ENCODE measurements at places on chromosomes 7 and 10.

DNA sequence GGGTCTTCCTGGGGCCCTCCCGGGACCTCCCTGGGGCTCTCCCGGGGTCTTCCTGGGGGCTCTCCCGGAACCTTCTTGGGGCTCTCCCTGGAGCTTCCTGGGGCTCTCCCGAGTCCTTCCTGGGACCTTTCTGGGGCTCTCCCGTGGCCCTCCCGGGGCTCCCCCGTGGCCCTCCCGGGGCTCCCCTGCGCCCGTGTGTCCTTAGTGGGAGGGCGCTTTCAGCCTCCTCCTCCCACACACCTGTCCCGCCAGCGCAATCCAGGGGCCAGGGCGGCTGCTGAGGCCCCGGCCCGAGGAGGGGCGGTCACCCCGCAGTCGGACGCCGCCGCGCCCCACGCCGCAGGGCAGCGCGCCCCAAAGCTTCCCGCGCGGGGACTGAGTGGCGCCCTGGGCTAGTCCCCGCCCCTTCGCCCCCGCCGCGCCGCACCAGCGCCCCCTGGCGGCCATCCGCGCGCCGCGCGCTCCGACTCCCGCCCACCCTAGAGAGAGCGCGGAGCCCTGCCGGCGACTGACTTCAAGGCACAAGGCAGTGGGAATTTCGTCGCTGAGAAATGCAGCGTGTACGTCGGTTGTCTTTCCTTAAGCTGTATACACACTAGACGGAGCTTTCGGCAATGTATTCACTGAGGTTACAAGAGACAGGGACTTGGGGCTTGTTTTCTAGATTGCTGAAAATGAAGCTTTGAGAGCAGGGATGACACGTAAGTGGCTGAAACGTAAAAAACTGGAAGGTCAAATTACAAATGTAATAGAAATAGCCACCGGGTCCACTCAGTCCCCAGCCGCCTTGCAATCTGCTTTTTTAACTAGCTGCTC is 47.1 kb downstream of the INSIG1 start:
- H3K4me3 ChIP-seq = peak overlapping the region; percentile 68
- H3K27ac ChIP-seq = no peak overlapping the region
- peak; percentile 83 for DNase-seq
- H3K36me3 ChIP-seq = no peaks in the 10 kb centered on the region
- H3K27me3 ChIP-seq = peaks cover 12% of the 10 kb centered on the region
- H3K4me1 ChIP-seq = peaks cover 7% of the 10 kb centered on the region

DNA sequence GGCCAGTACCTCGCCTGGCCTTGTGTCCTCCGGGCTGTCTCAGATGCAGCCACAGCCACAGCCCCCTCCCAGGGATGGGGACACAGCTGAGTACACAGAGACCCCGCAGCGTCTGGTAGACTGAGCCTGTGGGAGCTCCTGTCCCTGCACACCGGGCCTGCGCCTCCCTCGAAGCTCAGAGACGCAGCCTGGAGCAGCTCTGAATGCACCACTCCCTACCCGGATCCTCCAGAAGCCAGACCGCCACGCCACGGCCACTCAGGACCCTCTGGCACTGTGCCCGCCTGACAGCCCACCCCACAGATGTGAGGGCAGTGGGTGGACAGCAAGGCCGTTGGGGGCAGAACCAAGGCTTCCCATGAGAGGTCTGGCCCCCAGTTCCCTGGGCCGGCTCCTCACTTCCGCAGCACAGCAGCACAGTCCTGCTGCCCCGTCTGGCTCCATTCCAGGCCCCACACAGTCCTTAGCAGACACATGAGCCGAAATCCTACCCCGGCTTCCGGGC is 40.8 kb downstream of the PAPOLB start:
- H3K27ac ChIP-seq = no peak overlapping the region
- no peaks in the 10 kb centered on the region for H3K36me3 ChIP-seq
- peaks cover 1% of the 10 kb centered on the region for H3K27me3 ChIP-seq
- no peak for DNase-seq

DNA sequence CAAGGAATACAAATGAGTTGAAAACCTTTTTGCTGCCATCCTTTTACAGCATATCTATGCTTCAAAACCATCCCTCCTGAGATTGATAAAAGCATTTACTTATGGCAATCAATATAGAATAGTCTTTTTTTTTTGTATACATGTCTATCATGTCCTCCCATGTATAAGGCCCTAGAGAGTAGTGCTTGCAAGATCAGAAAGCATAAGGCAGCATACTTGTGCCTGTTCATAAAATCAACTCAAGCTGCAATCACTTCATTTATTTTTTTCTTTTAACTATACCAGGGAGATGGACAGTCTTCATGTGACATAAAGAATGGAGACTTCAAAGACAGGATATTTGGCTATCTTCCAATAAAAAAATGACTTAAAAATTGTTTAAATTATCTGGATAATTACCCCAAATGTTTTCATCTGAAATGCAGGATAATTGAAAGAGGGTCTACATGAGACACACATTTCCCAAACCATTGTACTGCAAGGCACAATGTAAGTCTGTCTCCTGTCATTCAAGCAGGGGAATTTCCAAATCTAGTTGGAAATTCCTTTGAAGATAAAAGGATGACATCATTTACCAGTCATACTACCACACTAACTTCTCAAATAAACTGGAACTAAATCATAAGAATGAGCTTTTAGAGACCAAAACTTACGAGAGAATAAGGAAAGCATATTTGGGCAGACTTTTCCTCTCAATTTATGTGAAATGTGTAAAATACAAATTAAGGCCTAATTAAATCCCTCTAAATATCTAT is 22.5 kb downstream of the LRRN3 start:
- H3K4me1 ChIP-seq = peaks cover 44% of the 10 kb centered on the region
- peak overlapping the region; percentile 81 for H3K27ac ChIP-seq
- H3K36me3 ChIP-seq = peaks cover 78% of the 10 kb centered on the region
- no peak overlapping the region for H3K4me3 ChIP-seq
- H3K27me3 ChIP-seq = no peaks in the 10 kb centered on the region

DNA sequence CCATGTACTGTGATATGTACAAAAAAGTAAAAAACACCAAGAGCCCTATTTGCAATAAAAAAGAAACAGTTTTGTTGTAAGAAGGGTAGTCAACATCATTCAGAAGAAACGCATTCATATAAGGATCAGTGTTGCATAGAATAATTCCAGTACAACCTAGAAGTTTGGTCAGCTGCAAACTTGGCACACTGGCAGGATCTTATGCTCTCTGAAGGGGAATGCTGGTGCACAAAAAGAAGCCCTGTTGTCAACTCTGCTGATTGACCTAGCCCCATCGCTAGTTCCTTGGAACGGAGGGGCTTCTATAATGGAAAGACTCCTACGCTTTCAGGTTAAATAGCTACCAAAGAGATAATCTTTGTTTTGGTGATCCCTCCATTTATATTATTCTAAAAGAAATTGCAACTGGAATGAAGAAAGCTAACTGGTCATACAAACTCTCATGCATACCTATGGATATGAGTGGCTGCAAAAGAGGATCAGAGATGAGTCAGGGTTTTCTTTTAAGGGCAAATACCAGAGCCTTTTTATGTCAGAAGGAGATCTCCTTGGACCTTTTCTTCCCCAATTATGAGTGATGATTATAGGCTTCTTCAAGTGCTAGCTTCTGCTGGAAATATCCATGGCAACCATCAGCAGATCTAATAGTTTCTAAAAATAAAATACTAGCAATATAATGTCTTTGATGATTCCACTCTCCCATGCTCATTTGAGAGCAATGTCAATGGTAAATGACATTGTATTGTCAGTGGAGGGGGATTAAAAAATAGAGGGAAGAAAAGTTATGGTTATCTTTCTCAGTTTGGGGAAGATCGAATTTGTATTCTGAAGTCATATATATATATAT is 312.4 kb upstream of the CACNA2D1 start:
- DNase-seq = no peak
- no peaks in the 10 kb centered on the region for H3K4me1 ChIP-seq
- peaks cover 2% of the 10 kb centered on the region for H3K27me3 ChIP-seq
- H3K4me3 ChIP-seq = no peak overlapping the region
- no peak overlapping the region for H3K27ac ChIP-seq
- H3K36me3 ChIP-seq = no peaks in the 10 kb centered on the region

DNA sequence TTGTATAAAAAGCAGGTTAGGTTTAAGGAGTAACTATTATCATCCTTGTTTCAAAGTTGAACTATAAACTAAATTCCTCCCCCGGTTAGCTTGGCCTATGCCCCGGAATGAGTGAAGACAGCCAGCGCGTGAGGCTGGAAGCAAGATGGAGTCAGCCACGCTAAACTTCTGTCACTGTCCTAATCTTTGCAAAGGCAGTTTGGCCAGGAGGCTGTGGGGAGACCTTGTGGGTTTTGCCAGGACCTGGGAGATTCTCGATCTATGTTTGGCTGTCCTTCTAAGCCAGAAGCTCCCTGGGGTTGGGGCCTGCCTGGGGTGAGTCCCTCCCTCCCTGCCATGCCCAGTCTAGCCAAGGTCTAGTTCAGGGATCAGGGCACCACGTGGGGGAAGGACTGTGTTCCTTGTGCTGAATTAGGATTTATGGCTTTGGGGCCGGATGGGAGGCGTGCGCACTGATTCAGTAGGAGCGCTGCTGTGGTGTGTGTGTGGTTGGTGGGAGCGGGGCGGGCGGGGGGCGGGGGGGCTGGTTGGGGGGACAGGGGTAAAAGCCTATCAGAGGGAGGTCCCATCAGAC is 871 bp upstream of the GTF2IRD1 start:
- H3K4me1 ChIP-seq = peaks cover 15% of the 10 kb centered on the region
- H3K27ac ChIP-seq = peak overlapping the region; percentile 89
- H3K4me3 ChIP-seq = peak overlapping the region; percentile 76
- peak; percentile 12 for DNase-seq
- no peaks in the 10 kb centered on the region for H3K36me3 ChIP-seq

GRCh38 chr10:131452926-131453720 is 141.6 kb upstream of the TCERG1L start:
- peaks cover 26% of the 10 kb centered on the region for H3K27me3 ChIP-seq
- H3K4me3 ChIP-seq = no peak overlapping the region
- DNase-seq = no peak
- H3K4me1 ChIP-seq = peaks cover 3% of the 10 kb centered on the region
- H3K36me3 ChIP-seq = no peaks in the 10 kb centered on the region

All from activated naive CD8-positive, alpha-beta T cell treated with anti-CD3 and anti-CD28 coated beads for 36 hours (primary cell).